ENCODE measurements at places on chromosomes 11 and 22.

DNA sequence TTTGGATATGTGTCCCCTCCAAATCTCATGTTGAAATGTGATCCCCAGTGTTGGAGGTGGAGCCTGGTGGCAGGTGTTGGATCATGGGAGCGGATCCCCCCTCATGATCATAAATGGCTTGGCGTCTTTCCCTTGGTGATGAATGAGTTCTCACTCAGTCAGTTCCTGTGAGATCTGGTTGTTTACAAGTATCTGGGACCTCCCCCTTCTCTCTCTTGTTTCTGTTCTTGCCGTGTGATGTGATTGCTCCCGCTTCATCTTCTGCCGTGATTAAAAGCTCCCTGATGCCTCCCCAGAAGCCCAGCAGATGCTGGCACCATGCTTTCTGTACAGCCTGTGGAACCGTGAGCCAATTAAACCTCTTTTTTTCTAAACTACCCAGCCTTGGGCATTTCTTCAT is 102.2 kb downstream of the SEZ6L start:
- no peak for DNase-seq

- no peak for DNase-seq
Measured at GRCh38 chr22:50730941-50731661, 6.9 kb upstream of the ACR start.

GRCh38 chr11:116832350-116833290 is 2.9 kb downstream of the APOC3 start:
- DNase-seq: no peak

DNA sequence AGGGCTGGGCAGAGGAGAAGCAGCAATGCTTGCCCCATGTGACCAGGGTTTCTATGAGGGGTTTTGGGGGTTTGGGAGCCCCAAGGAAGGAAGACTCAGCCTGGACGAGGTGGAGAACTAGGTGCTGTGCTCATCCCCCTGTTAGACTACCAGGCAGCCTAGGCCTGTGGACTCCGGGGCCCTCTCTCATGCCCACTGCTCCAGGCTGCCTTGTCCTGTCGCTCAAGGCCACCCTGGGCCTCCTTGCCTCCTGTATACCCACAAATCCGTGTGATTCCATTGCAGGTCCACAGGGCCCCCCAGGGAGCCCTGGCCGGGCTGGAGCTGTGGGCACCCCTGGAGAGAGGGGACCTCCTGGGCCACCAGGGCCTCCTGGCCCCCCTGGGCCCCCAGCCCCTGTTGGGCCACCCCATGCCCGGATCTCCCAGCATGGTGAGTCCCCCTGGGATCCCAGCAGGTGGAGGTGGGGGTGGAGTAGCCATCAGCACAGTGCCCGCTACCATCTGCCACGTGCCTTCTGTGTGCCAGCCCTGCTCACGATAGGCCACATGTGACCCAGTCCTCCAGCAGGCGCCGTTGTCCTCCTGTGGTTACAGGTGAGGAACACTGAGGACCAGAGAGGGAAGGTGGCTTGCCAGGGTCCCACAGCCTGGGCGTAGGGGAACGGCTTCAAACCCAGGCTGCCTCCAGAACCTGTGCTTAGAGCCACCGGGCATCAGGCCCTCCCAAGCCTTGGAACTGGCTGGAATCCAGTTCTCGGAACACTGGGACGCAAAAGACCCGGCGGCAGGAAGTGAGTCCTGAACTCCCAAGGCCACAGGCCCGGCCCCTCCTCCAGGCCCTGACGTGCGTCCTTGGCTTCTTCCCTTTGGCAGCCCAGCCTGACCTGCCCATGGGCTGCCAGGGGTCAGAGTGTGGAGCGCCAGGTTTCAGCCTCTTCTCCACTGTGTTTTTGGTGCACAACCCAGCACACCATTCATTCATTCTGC is 26.6 kb downstream of the EMID1 start:
- no peak for DNase-seq

- DNase-seq: no peak
Measured at GRCh38 chr11:45083544-45084087, 62.8 kb upstream of the PRDM11 start.

GRCh38 chr11:110079726-110080125 is 13.5 kb upstream of the ZC3H12C start:
- no peak for DNase-seq

- no peak for DNase-seq
Measured at GRCh38 chr11:33980897-33981296, 70.6 kb upstream of the CAPRIN1 start.

DNA sequence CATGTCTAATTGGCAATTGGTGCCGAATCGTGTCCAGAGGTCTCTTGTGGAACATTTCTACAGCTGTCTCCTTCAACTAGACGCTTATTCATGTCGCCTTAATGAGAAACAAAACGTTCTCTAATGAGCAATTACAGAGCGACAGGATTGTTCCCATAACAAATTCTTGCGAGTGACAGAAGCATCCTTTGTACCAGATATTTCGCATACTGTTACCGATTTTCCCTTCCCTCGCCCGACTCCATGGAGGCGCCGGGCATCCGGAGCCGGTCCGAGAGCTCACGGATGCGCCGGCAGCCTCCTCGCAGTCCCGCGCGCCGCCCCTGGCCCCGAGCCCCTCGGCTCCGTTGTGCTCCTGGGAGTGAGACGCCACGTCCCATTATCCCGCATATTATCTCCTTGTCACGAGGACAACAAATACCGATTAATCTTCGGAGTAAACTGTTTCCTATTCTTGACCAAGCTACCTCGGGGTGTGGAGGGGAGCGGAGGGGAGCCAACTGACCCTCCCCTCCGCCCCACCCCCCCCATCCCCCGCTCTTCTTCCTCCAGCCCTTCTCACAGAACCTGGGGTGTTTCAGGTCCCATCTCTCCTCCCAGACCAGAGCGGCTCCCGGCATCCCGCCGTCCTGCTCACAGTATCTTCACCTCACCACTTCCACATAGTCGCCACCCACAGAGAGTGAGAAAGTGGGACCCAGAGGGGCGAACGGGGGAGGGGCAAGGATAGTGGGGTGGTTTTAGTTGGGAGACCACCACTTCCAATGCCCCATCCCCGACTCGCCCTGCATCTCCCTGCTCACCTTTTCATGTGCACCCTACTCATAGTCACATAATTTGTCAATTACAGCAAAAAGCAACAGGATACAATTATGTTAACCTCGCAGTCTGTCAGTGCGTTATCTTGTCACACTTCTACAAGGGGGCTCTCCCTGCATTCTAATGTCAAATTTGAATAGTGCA is 11.4 kb downstream of the PAX6 start:
- DNase-seq: no peak

GRCh38 chr22:43820651-43821305 is 8.7 kb upstream of the EFCAB6 start:
- DNase-seq: no peak

DNA sequence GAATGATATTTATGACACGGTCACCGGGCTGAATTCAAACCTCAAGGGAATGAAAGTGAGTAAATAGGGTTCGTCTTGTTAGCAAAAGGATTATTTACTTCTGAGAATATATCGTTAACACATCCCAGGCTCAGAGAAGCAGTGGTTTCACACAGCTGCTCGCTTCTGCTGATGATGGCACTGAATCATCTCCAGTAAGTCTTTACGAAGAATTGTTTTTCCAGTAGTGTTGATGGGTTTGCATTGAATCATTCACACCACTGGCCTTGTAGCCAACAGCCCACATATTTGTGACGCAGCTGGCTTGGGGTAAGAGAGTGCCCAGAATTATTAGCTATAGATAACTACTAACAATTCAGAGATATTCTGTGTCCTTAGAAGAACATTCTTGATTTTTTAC is 236.3 kb downstream of the CADM1 start:
- DNase-seq: no peak

DNA sequence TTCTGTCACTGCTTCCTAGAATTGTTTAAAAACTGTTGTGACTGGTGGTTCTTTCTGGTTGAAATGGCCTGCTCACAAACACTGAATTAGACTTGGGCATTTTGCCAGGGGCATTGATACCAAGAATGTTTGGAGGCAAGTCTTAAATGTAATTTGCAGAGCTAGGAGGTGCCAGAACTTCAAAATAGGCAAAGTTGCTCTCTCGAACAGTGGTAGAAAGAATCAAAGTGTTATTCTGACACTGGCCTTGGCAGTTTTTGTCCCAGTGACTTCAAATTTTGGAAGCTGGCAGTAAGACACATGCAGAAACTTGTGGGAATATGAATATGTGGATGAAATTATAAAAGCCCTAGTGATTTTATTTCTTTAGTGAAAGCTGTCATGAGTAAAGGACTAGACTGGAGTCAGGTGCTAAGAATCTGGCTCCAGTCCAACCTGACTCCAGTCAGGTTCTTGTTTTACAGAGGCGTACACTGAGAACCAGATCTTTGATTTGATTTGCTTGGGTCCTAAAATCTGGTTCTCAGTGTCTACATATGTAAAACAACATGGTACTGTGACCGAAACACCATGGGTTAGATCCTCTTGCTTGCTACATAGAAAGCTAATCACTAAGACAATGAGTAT is 20.9 kb downstream of the SVIP start:
- DNase-seq: no peak

GRCh38 chr11:57474803-57475115 is 14.4 kb downstream of the RTN4RL2 start:
- no peak for DNase-seq

DNA sequence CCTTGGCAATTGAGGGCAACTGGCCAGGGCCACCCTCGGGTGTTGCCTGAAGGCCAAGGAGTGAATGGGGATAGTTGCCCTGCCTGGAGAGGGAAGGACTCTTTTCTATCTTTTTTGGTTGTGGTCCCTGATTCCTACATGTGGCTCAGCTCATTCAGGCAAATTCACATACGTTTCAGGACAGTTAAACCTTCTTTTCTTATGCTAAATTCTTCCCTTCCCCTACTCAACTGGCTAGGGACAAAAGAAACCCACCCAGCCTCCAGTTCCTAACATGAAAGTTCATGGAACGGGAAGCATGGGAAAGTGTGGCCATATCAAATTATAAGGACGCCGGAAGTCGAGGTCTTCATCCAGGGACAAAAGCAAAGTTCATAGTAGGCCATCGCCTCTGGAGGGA is 26.3 kb upstream of the APLNR start:
- no peak for DNase-seq

DNA sequence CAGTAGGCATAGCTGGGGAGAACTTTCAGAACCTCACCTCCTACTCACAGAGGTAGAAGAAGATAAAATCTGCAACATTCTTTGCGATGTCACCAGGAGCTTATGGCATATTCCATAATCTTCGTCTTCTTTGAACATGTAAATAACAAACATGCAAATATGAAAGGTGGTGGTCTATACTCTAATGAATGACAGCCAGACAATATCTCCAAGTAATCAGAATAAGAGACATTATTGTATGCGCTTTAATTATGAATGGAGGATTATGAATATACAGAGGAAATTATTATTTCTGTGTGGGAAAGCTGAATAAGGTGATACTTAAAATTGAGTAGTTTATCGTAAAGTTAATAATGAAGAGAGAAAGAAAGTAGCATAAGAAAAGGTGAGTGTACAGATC is at the start of gene OR52B4:
Gene OR52B4, minus strand, starts transcription at position 101 of the 400 bp plus-strand sequence. Its CDS starts 91 bp downstream, at position 10.
- no peak for DNase-seq

DNA sequence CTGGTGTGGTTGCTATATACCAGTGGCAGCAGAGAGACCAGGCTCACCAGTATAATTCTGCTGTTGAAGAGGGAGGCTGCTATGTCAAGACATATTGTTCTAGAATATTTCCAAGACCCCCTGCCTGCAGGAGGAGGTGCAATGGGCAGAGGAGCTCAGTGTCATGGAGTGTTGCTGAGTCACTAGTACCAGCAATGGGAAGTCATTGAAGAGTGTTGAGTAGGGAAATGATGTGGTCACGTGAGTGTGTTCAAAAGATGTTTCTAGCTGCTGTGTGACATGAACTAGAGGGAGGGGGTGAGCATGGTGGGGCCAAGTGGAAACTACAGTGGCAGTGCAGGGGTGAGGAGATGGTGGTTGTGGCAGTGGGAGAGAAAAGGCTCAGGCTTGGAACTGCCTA is 76.3 kb upstream of the BIRC3 start:
- DNase-seq: no peak

DNA sequence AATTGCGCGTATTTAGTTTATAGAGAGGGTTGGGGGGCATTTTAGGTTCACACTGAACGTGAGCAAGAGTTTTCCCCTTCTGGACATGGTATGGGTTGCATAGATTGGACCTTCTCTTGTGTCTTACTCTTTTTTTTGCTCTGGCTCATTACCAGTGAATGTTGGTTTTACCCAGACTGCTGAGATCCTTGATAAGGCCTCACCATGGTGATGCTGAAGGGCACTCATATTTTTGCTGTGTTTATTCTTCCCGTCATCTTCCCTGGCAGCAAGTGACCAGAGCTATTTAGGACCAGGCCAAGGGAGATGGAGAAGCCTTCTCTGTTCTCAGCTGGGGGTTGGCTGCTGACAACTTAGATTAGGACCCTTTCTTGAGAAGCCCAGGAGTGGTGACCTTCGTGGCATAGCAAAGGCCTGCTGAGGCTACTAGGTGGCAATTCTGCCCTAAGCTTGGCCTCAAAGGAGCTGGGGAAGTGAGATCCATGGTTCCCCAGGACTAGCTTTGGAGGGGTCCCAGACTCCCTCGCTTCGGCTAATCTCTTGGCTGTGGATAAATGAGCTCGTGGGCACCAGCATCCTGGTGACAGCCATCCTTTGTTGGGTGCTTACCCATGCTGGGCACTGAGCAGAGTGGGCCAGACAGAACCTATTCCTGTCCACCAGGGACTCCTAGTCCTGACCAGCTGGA is 47.3 kb downstream of the GRIK4 start:
- DNase-seq: no peak

DNA sequence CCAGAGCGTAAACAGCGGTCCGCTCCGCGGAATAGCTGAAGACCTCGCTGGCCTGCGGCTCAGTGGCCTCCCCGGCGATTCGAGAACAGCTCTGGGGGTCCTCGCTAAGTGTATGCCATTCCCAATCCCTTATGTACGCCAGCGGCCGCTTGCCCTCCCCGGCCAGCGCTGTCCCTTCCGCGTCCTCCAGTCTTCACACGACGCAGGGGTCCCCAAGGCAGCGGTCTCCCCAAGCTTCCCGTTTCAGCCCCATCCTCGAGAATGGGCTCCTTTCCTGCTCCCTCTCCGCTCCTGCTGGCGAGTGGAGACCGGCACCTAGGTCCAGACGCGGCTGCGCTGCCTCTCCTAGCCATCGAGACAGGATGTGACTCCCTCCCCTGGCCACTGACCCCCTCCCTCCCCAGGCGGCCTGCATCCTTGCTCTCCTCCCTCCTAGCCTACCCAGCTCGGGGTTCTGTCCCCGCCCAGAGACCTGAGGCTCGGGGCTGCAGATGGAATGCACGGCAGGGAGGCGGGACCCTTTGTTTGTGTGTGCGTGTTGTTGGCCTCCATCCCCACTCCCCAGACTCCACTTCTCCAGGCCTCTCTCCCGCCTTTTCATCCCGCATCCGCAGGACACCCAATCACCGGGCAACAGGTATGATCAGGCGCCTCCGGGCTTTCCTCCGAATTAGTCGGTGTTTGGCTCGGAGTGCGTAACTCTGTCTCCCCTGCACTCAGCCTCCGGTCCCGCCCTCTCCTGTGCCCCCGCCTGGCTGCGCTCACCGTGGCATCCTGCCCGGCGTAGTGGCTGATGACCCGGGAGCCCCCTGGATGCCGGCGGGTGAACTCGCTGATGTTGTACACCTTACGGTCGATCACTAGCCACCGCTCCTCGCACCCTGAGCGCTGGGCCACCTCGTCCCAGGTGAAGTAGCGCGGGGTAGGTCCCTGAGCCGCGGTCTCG is 740 bp downstream of the FADS1 start:
- peak; percentile 54 for DNase-seq

- no peak for DNase-seq
Measured at GRCh38 chr22:29748248-29748893, 18.4 kb downstream of the ZMAT5 start.

- no peak for DNase-seq
Measured at GRCh38 chr11:120839846-120840402, 184.0 kb upstream of the TBCEL start.

- DNase-seq: no peak
Measured at GRCh38 chr22:25876871-25877270, 134.9 kb downstream of the MYO18B start.

Data from stimulated activated CD4-positive, alpha-beta T cell treated with anti-CD3 and anti-CD28 coated beads, TNF-alpha, amount 100 ng/mL, for 48 hours (primary cell).